ENCODE measurements at places on chromosomes 7 and 10.
A peak's percentile ranks its signal among the peaks of the same experiment; 100 is the strongest.

DNA sequence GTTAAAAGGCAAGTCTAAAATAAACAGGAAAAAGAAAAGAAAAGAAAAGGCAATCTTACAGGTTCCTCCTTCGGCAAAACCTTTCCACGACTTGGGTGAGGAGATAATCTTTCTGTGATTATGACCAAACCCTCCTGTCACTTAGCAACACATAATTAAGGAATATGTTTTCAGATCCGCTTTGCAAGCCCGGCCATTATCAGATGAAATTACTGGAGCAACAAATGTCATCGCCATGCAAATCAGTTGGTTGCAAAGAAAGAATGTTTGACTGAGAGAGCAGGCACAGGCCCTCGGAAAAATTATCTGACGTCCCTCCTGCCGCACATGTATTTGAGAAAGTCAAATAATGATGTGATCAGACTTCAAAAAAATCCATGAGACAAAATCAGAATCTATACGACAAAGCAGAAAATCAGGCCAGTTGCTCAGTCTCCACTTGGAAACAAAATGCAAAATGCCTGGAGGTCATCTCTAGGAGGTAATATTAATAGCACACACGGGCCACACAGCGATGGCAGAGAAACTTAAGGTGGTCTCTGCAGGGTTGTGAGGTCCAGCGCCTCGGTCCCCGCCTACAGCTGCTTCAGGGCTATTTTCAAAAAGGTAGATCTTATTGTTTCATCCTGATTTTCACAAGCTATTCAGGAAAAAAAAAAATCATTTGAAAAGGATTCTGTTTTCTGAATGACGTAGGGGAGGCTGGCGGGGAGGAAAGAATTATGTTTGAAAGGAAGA, 82.7 kb downstream of the ZRANB1 start:
- DNase-seq = no peak

- DNase-seq = no peak
Observed at GRCh38 chr7:145543242-145543641, 573.4 kb upstream of the CNTNAP2 start.

DNA sequence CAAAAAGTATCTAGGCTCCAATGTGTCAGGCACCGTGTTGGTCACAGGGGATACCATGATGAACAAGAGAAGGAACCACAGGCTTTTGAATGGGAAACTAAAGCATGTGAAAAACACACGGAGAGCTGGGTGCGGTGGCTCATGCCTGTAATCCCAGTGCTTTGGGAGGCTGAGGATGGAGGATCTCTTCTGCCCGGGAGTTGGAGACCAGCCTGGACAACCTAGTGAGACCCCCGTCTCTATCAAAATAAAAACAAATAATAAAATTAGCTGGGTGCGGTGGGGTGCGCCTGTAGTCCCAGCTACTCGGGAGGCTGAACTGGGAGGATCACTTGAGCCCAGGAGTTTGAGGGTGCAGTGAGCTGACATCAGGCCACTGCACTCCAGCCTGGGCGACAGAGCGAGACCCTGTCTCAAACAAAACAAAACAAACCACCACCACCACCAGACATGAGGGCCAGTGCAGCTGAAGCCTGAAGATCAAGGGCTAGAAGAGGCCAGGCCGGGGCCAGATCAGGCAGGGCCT, 611 bp upstream of the COPS6 start:
- DNase-seq = no peak

GRCh38 chr7:11648101-11648500, 183.9 kb downstream of the THSD7A start:
- DNase-seq = no peak

GRCh38 chr10:15829495-15829894, 30.8 kb downstream of the MINDY3 start:
- no peak for DNase-seq

DNA sequence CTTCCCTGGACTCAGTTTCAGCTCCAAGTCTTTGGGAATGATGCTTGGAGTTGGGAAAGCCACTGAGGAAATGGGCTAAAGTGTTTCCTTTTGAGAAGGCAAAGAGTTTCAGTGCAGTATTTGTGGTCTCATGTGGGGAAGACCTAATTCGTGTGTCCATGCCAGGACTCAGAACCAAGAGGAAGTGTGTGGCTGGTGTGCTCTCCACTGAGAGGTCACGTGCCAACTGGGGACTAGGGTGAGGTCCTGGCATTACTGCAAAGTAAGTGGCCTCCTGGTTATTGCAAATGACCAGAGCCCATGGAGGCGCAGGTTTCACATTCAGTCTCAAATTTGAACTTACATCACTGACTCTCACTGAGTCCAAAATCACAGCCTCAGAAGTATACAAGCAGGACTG, 48.6 kb upstream of the ITPRID1 start:
- DNase-seq = no peak

DNA sequence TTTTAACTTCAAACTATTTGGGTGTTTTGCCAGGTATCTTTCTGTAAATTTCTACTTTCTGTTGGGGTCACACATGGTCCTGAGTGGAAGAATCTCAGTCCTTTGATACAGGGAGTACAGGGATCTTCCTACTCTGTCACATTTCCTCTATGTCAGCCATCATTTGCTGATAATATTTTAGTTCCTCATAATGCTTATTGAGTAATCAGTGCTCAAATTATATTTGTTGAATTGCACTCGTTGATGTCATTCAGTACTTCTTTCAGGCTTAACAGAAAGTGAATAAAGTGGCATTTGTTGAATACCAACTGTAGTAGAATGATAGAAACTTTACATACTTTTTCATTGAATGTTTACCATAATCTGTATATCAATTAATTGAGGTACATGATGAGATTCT, 31.9 kb downstream of the WDR11 start:
- DNase-seq = no peak

DNA sequence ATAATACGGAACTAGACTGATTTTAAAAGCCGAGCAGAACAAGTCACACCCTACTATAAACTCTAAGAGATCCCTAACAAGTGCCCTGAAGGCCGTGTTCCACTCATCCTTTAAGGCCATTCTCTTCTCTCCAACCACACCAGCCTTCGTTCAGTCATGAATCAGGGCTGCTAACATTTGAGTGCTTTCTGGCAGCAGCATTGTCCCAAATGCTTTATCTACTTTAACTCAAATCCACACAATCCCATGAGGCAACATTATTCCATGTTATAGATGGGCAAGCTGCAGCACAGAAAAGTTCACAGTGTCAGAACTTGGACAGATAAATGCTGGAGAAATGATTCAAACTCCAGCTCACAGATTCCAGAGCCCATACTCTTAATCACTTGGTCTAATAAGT, 73.5 kb downstream of the MALSU1 start:
- DNase-seq = no peak

- peak; percentile 65 for DNase-seq
Observed at GRCh38 chr7:139853506-139854123, 24.6 kb downstream of the TBXAS1 start.

DNA sequence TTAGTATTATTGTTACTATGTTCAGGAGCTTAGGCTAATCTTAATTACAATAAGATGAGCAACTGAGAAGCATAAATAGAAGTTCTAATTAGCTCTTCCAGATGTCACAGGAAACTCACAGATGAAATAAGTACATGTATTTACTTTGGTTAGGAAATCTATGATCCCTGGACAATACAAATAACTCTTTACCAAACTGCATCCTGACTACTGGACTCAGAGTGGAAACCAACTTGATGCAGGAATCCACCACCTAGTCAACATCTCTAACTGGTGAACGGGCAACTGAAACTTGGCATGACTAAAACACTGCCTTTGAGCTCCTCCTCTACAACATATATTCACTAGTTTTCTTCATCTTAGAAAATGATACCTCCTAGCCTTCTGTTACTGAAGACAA, 193.2 kb downstream of the AGMO start:
- DNase-seq = no peak

DNA sequence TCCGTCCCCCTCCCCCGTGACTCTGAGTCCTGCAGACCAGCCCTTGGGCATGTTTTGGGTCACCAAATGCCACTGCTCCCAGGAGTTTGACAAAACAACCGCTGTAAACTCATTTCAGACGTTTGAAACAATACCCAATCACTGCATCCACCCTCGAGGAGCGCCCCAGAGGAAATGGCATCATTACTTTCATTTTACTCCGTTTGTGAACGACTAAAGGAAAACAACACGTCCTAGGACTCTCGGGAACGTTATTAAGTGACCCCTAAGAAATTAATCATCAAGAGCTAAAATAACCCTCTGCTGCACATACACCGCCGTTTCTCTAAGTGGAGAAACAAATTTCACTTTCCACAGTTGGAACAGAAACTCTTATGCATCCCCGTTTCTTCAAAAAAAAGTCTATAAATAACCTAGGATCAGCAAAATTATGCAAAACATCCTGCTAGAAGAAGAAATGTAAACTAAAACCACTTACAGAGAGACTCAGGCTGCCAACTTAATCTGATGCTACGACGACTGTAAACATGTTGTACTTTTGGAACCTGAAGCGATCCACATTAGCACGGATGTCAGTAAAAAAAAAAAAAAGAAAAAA, 109.9 kb upstream of the EFCAB10 start:
- peak; percentile 79 for DNase-seq

All from fibroblast of lung (primary cell).